ENCODE measurements at places on chromosomes 3 and 15. TPM values are rescaled to one million over a fixed set of nuclear protein-coding genes. Genes with fewer than 3 reads are reported as not detected.

ZDHHC23 gene
- 14.1 TPM for total RNA-seq

SERPINI2 gene
- total RNA-seq = 0.25 TPM

GATM gene
- 10.2 TPM for total RNA-seq

AADACL2 gene
- not detected for total RNA-seq

SLC51B gene
- not detected for total RNA-seq

TMEM212 gene
- not detected for total RNA-seq

FGF12 gene
- total RNA-seq = 13.6 TPM

CNTN3 gene
- 0.13 TPM for total RNA-seq

LRRIQ4 gene
- not detected for total RNA-seq

B4GALT4 gene
- 56.5 TPM for total RNA-seq

RARRES1 gene
- total RNA-seq = 0.71 TPM

SLC27A2 gene
- total RNA-seq = 5.8 TPM

FEZF2 gene
- total RNA-seq = not detected

FBXW12 gene
- total RNA-seq = not detected

P3H2 gene
- 40.5 TPM for total RNA-seq

IL17RC gene
- total RNA-seq = 9.1 TPM

KLHL25 gene
- total RNA-seq = 17.1 TPM

AQP9 gene
- not detected for total RNA-seq

BNC1 gene
- total RNA-seq = 0.99 TPM

CPLX3 gene
- not detected for total RNA-seq

ZNF860 gene
- total RNA-seq = 8.6 TPM

COPS2 gene
- total RNA-seq = 85.1 TPM

SLC22A14 gene
- total RNA-seq = not detected

ITIH1 gene
- total RNA-seq = not detected

IGSF10 gene
- 0.86 TPM for total RNA-seq

MESP2 gene
- total RNA-seq = 0.38 TPM

DUOX2 gene
- total RNA-seq = not detected

MME gene
- 36.0 TPM for total RNA-seq

CPN2 gene
- total RNA-seq = not detected

GOLGA8J gene
- not detected for total RNA-seq

NR2E3 gene
- total RNA-seq = 0.56 TPM

TP63 gene
- not detected for total RNA-seq
